ENCODE measurements at places on chromosomes 12 and 14. TPM values are rescaled to one million over a fixed set of nuclear protein-coding genes. Genes with fewer than 3 reads are reported as not detected.

Gene KCNMB4
- 31.8 TPM for total RNA-seq

Gene CMTM5
- total RNA-seq, result 16.7 TPM

Gene C12orf42
- not detected for total RNA-seq

Gene LRRK2
- 29.6 TPM for total RNA-seq

Gene ZFC3H1
- total RNA-seq, result 47.1 TPM

Gene IL23A
- not detected for total RNA-seq

Gene GALNT16
- 11.7 TPM for total RNA-seq

Gene TRHDE
- 11.1 TPM for total RNA-seq

Gene MMP19
- 7.7 TPM for total RNA-seq

Gene WASHC3
- total RNA-seq, result 99.4 TPM

Measured in tibial nerve (tissue), 4 donors.